KG1 (cell line): ENCODE measurements at places on chromosomes 1 and 21.

GRCh38 chr1:3389093-3389833 is 65.2 kb upstream of the ARHGEF16 start:
- DNase-seq = no peak

DNA sequence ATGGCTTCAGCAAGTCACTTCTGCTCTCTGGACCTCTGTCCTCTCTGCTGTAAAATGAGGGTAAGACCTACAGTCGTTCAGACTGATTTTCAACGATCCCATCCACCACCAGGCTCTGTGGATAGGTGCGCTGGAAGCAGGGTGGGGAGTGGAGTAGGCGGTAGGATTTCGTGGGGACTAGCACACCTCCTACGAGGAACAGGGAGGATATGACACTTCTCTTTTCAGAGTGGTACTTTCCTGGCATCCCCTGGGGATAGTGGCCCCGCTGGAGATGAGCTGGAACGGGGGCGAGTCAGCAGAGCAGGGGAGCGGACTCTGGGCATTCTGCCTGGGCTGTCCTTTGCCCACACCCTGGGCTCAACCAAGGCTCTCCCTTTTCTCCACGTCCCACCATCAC is 17.7 kb downstream of the ETNK2 start:
- DNase-seq = no peak

GRCh38 chr1:111669268-111669667 is 49.7 kb downstream of the RAP1A start:
- DNase-seq = no peak

GRCh38 chr1:1434131-1434823 is 1.2 kb upstream of the VWA1 start:
- DNase-seq = peak; percentile 31

- DNase-seq = no peak
These were observed 96.5 kb downstream of the USP25 start for GRCh38 chr21:15826147-15826780.

GRCh38 chr1:177043597-177043996 is 120.9 kb downstream of the ASTN1 start:
- no peak for DNase-seq

GRCh38 chr1:186306533-186306932 is 68.5 kb downstream of the TPR start:
- DNase-seq = no peak

- no peak for DNase-seq
These were observed 26.3 kb downstream of the MYOG start for GRCh38 chr1:203059485-203059884.

- no peak for DNase-seq
These were observed 1.1 kb upstream of the OR14I1 start for GRCh38 chr1:248703674-248704073.

DNA sequence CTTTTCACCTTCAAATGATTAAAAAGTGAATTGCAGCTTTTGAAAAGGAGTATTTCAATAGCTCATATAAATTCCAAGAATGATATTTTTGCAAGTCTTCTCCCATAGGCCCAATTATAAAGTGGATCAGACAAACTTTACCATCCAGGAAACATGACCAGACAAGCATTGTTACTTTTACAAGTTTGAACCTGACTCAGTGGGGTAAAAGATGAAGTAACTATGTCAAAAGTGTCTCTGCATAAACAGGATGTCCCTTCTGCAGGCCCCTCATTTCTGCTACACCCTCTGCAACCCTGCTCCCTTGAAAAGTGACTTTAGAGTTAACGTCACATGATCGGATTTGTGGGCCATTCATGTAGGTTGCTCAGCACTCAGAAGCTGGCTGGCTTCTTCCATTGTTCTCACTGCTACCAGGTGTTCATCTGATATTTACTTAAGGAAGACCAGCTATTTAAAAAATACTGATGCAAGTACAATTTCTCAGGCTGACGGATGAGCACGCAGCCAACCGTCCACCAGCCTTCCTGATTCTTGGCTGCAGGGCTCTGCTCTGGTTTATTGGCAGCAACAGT is 32.3 kb downstream of the URB1 start:
- no peak for DNase-seq

- no peak for DNase-seq
These were observed 8.1 kb upstream of the MYOG start for GRCh38 chr1:203093754-203094410.

DNA sequence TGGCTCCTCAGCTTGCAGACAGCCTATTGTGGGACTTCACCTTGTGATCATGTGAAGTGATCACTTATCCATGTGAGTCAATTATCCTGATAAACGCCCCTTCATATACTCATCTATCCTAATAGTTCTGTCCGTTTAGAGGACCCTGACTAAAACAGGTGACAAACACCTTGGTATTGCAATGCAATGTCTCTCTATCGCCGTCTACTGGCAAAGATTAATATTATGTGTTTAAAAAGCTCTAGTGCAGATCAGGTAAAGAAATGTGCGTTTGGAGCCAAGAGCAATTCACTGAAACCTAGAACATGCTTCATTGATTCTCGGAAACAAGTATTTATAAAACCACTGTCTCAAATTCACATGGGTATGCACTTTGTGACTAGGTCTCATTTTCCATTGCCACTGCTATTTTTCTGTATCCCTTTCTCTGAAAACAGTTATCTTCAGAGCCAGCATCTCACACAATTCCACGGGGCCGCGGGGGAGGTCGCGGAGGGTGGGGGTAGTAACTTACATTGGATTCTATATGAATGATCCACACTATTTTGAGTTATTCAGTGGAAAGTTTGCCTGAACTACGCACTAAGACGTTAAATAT is 554.6 kb upstream of the NCAM2 start:
- peak; percentile 9 for DNase-seq
